ENCODE measurements at places on chromosomes 1 and 21. TPM values are rescaled to one million over a fixed set of nuclear protein-coding genes. Genes with fewer than 3 reads are reported as not detected.

Gene SELP
- not detected for total RNA-seq

Gene HCRTR1
- total RNA-seq, result not detected

Gene PRPF38B
- 14.6 TPM for total RNA-seq

Gene SLC19A1
- total RNA-seq, result 4.3 TPM

Gene CFHR1
- total RNA-seq, result 0.25 TPM

Gene IGSF3
- total RNA-seq, result 1.3 TPM

Gene DIRAS3
- total RNA-seq, result 6.2 TPM

Gene PTPRU
- total RNA-seq, result 25.5 TPM

Gene SELENBP1
- 106 TPM for total RNA-seq

Gene WNT2B
- 3.3 TPM for total RNA-seq

Gene FAM72D
- not detected for total RNA-seq

Gene HENMT1
- total RNA-seq, result 3.4 TPM

Gene OPRD1
- not detected for total RNA-seq

Gene MROH7
- 0.05 TPM for total RNA-seq

Gene ATP6V0B
- total RNA-seq, result 89.6 TPM

Gene IGSF9
- total RNA-seq, result not detected

Gene ETNK2
- total RNA-seq, result 7.5 TPM

Gene HES2
- not detected for total RNA-seq
